ENCODE measurements at places on chromosomes 12 and 14. TPM values are rescaled to one million over a fixed set of nuclear protein-coding genes. Genes with fewer than 3 reads are reported as not detected.

TTC6 gene
- total RNA-seq: not detected

SLC6A15 gene
- total RNA-seq: not detected

PMCH gene
- total RNA-seq: not detected

IL22 gene
- total RNA-seq: not detected

RNASE4 gene
- total RNA-seq: 23.2 TPM

KRT85 gene
- total RNA-seq: not detected

GRCh38 chr14:63992858-63993257, 140.1 kb downstream of the SYNE2 start:
- no peak overlapping the region for H3K27ac ChIP-seq
- H3K36me3 ChIP-seq: peaks cover 63% of the 10 kb centered on the region
- no peaks in the 10 kb centered on the region for H3K4me1 ChIP-seq
- H3K27me3 ChIP-seq: no peaks in the 10 kb centered on the region
- no peak for DNase-seq

DNA sequence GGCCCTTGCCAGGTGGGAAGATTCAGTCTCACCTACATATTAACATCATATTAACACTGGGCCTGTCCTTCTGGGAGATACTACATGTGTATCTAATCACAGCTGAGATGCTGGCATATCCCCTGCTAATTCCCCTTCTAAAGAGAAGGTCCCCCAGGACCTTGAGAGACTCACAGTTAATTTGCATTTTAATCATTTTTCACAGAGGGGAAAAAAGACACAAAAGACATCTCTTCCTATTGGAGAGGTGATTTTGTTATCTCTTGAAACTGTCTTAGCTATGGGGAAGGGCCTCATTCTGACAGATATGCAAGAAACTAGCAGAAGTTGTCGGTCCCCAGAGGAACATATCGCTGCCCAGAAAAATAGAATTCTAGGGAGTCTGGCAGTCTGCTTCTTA, 7.5 kb downstream of the C14orf132 start:
- no peaks in the 10 kb centered on the region for H3K27me3 ChIP-seq
- no peak for DNase-seq
- no peak overlapping the region for H3K4me3 ChIP-seq
- H3K27ac ChIP-seq: peak overlapping the region; percentile 19
- peaks cover 9% of the 10 kb centered on the region for H3K4me1 ChIP-seq

DNA sequence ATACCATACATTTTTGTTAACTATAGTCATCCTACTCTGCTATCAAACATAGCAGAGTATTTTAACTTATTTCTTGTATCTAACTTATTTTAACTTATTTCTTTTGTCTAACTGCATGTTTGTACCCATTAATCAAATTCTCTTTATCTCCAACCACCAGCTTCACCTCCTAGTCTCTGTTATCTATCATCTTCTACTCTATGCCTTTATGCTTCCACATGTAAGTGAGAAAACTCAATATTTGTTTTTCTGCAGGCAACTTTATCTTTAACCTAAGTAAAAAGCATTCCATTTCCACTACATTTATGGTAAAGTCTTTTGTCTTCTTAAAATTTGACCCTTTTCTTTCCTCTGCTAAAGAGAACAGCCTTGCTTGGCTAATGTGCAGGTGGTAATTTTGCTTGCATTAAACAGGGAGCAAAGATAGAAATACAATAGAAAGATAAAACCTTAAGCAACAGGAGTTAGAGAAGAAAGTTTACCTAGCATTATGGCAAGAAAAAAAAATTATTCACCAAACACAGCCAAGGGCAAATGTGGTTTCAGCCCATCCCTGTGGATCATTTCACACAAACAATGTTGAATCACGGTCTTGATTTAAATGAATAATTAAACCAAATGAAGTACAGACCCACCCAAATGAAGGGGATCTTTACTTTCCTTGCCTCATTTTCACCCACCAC, 110.9 kb upstream of the TSPAN8 start:
- no peaks in the 10 kb centered on the region for H3K4me1 ChIP-seq
- H3K27ac ChIP-seq: no peak overlapping the region
- no peaks in the 10 kb centered on the region for H3K36me3 ChIP-seq
- no peak overlapping the region for H3K4me3 ChIP-seq
- DNase-seq: no peak

GRCh38 chr12:112167718-112168525, 42.6 kb downstream of the TRAFD1 start:
- H3K4me3 ChIP-seq: no peak overlapping the region
- DNase-seq: peak; percentile 56
- H3K27ac ChIP-seq: no peak overlapping the region
- peaks cover 49% of the 10 kb centered on the region for H3K36me3 ChIP-seq
- H3K4me1 ChIP-seq: no peaks in the 10 kb centered on the region
- H3K27me3 ChIP-seq: no peaks in the 10 kb centered on the region

- no peaks in the 10 kb centered on the region for H3K27me3 ChIP-seq
- no peak overlapping the region for H3K4me3 ChIP-seq
- no peak for DNase-seq
Measured at GRCh38 chr14:61864329-61864898, 102.2 kb downstream of the SNAPC1 start.

GRCh38 chr12:78034025-78034424, 203.3 kb downstream of the NAV3 start:
- DNase-seq: no peak
- no peaks in the 10 kb centered on the region for H3K4me1 ChIP-seq
- H3K36me3 ChIP-seq: no peaks in the 10 kb centered on the region
- no peaks in the 10 kb centered on the region for H3K27me3 ChIP-seq
- no peak overlapping the region for H3K4me3 ChIP-seq
- H3K27ac ChIP-seq: no peak overlapping the region

DNA sequence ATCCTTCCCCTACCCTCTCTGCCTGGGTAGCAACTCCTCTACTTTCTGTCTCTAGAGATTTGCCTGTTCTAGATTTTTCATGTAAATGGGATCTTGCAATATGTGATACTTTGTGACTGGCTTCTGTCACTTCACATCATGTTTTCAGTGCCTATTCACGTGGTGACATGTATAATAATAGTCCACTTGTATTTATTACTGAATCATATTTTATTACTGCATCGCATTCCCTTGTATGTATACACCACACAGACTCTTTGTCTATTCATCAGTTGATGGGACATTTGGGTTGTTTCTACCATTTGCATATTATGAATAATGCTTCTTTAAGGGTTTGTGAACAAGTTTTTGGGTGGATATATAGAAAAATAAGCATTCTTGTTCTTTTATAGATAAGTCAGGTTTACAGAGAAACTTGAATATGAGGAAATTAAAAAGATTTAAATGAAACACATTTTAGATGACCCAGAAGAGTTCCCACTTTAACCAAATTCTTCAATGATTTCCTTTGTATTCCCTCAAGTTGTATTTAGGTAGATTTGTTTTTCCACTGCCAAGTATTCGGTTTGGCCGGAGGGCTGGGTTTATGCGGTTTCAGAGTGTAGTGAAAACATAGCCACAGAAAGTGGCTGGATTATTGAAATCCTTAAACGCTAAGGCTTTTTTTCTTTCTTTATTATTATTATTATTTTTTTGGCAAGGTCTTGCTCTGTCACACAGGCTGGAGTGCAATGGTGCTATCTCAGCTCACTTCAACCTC, 178.7 kb upstream of the TMTC1 start:
- no peak overlapping the region for H3K4me3 ChIP-seq
- H3K36me3 ChIP-seq: no peaks in the 10 kb centered on the region
- no peak for DNase-seq

- no peak overlapping the region for H3K27ac ChIP-seq
- no peaks in the 10 kb centered on the region for H3K4me1 ChIP-seq
- H3K4me3 ChIP-seq: no peak overlapping the region
- DNase-seq: no peak
- H3K36me3 ChIP-seq: no peaks in the 10 kb centered on the region
Measured at GRCh38 chr12:72075891-72076557, 137.4 kb downstream of the TPH2 start.

GRCh38 chr14:88258021-88258420, 65.0 kb downstream of the KCNK10 start:
- H3K4me3 ChIP-seq: no peak overlapping the region
- no peak overlapping the region for H3K27ac ChIP-seq
- no peaks in the 10 kb centered on the region for H3K4me1 ChIP-seq

DNA sequence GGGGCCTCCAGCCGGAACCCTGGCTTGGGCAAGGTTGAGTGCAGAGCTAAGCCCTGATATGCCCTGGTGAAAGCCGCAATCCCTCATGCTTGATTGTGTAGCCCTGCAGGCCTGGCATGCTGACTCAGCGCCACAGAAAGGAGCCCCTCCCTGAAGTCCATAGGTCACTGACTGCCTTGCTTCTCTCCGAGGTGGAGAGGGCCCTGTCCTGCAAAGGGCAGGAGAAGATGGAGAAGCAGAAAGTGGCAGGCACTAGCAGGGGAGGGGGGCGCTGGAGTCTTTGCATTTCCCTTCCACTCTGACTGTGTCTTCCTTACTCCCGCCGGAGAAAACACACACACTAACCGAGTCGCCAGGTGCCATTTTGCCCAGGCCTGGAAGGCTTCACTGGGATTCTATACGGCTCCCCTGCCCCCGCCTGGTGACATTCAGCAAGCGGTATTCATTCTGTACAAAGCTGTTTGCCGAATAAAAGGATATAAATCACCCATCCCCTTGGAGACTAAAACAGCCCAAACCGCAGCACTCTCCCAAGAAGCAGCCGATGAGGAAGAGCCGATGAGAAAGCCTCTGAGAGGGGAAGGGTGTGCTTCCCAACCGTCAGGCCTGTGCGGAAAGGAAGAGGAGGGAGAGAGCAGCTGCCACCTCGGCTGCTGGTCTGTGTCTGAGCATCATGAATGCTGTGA, 69.8 kb downstream of the SLC6A12 start:
- H3K27me3 ChIP-seq: no peaks in the 10 kb centered on the region
- H3K36me3 ChIP-seq: no peaks in the 10 kb centered on the region
- DNase-seq: no peak
- no peak overlapping the region for H3K27ac ChIP-seq
- no peak overlapping the region for H3K4me3 ChIP-seq

GRCh38 chr12:19273482-19274330, 144.2 kb downstream of the PLEKHA5 start:
- H3K4me3 ChIP-seq: no peak overlapping the region
- DNase-seq: no peak
- H3K36me3 ChIP-seq: no peaks in the 10 kb centered on the region
- no peaks in the 10 kb centered on the region for H3K27me3 ChIP-seq
- H3K27ac ChIP-seq: peak overlapping the region; percentile 37

DNA sequence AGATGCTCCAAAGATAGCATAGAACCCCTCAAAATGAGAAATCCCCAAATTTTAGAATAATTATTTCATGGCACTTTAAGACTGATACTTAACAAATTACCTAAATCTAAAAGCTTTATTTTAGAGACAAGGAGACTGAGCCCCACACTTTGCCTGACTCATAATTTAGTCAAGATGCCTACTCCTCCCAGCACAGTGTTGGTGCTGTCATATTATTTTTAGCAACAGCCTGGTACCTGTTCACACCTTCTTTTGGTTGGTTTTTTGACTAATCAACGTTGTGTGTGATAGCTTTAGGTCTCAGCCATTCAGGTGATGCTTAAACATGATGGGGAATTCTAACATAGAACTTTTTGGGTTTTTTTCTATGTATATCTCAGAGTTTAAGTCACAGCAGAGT, 120.2 kb downstream of the SEC23A start:
- H3K27ac ChIP-seq: no peak overlapping the region
- H3K4me1 ChIP-seq: no peaks in the 10 kb centered on the region
- H3K4me3 ChIP-seq: no peak overlapping the region
- no peaks in the 10 kb centered on the region for H3K27me3 ChIP-seq
- H3K36me3 ChIP-seq: no peaks in the 10 kb centered on the region
- DNase-seq: no peak

GRCh38 chr14:85688006-85688405, 158.1 kb downstream of the FLRT2 start:
- no peaks in the 10 kb centered on the region for H3K4me1 ChIP-seq
- DNase-seq: no peak
- no peaks in the 10 kb centered on the region for H3K27me3 ChIP-seq
- H3K4me3 ChIP-seq: no peak overlapping the region

Measured in ascending aorta (tissue), 2 donors.